ENCODE measurements at places on chromosomes 2 and 18. TPM values are rescaled to one million over a fixed set of nuclear protein-coding genes. Genes with fewer than 3 reads are reported as not detected.

- peak; percentile 43 for DNase-seq
Measured at GRCh38 chr2:219057709-219058540, 2.8 kb downstream of the IHH start.

Gene VAMP5
- 40.5 TPM for polyA plus RNA-seq

Gene EMILIN2
- 19.4 TPM for polyA plus RNA-seq

Gene DNAH7
- 6.5 TPM for polyA plus RNA-seq

- DNase-seq: no peak
Measured at GRCh38 chr2:232432598-232433184, 23.3 kb upstream of the ALPI start.

DNA sequence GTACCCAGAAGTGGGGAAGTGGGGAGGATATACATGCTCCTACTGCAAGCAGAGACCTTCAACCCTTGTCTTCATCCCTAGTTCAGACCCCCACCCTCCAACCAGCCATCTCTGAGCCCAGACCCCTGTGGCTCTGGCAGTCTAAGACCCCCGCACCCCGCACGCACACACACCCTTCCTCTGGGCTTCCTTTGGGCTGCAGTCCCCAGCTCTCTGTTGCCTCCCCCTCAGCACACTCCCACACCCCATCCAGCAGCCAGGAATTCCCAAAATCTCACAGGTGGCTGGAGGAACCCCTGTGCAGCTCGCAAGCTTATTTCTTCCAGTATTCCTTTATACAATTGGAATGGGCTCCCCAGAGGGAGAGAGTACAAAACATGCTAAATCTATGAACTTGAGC, 13.9 kb upstream of the GYPC start:
- no peak for DNase-seq

- no peak for DNase-seq
Measured at GRCh38 chr2:140714586-140714985, 1416.2 kb downstream of the LRP1B start.

Gene CACNB4
- 11.8 TPM for polyA plus RNA-seq

DNA sequence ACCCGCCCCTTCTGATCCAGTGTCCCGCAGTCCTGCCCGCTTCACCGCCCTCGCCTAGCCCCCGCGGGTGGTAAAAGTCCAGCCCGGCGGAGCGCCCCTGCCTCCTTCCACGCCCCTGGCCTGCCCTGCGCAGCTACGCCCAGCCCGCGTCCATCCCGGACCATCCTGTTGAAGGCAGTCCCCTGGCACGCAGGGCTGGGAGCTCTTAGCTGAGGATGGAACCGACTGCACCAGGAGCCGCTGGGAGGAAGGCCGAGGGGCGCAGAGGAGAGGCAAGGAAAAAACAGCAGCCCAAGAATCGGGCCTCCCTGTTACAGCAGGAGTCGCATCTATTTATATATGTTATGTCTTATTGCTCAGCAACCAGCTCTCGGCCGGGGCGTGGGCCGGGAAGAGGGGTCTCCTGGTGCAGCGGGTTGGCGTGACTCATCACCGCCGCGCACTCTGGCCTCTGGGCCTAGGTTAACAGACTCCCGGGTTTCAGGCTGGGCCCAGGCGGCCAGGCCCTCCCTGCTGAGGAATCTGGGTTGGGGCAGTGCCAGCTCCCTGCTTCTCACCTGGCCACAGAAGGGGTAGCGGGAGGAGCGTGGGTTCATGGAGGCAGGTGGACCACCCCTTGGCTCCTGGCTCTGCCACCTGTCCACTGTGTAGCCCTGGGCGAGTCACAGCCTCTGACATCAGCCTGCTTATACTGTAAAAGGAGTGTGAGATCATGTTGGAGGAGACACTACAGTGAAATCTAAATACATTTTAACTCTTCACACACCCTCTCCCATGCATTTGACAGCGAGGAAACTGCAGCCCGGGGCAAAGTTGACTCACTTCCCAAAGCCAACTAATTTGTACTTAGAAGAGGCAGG, 13.4 kb upstream of the MAP3K2 start:
- no peak for DNase-seq

GRCh38 chr2:11540148-11540995, 6.5 kb downstream of the GREB1 start:
- DNase-seq: no peak

Gene SH3BP4
- 46.8 TPM for polyA plus RNA-seq

DNA sequence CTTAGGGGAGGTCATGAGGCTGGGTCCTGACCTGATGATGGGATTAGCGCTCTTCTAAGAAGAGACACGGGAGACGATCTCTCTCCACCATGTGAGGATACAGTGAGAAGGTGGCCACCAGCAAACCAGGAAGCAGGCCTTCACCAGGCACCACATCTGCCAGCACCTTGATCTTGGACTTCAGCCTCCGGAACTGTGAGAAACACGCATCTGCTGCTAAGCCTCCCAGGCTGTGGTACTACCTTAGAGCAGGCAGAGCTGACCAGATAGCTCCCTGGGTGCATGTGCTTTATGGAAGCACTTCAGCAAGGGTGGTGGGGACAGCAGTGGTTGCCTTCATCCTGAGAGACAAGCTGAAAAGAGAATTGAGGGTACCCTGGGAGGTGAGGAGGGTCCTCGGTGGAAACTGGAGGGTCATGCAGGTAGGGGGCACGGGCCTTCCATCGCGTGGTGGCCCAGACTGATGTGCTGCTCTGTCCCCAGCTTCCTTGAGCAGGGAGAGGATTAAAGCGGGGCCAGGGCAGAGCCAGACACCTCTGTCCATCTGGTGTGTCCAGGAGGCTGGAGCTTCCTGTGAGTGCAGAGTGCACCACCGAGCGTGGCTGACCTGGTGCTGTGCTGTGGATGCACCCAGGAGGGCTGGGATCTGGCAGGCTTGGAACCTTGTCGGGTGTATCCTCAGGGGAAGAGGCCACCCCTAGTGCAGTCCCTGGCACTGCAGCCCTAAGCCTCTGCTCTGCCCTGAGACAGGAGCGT, 42.9 kb upstream of the HS6ST1 start:
- DNase-seq: no peak

Gene TTR
- 0.39 TPM for polyA plus RNA-seq

DNA sequence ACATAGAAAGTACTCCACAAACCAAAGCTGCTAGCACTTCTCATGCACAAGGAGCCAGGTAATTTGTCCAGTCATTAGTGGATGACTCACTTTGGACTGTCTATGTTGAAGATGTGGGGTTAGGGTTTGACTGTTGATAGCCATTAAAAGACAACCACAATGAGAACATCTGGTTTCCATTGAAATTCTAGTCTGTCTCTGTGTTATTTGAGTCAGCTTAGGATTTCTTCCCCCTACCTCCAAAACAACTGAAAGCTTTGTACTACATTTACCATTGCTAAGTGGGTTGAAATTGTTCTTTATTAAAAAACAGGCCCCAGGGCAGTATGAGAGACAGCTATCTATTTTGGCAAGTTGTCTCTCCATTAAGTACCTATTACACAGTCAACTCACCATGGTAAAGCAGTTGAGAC, 50.2 kb upstream of the ANKRD44 start:
- DNase-seq: no peak

Gene IL36RN
- not detected for polyA plus RNA-seq

Gene COL4A3
- polyA plus RNA-seq: 41.9 TPM

DNA sequence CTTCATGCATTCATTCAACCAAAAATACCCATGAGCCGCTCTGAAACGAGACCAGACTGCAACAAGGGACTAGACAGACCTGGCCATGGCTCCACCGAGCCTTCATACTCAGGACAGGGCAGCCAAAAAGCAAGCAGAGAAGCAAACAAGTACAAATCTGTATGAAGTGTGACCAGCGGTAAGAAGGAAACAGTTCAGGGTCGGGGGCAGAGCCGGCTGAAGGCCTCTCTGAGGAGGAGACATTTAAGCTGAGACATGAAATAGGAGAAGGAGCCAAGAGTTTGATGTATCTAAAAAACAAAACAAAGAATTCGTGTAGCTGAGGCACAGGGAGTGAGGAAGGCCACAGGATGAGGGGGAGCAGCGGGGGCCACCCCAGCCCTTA, 21.3 kb upstream of the SLC66A3 start:
- DNase-seq: no peak

Gene TLX2
- not detected for polyA plus RNA-seq
